ENCODE measurements at places on chromosomes 7 and 10.

GRCh38 chr7:91239171-91239604 lies 25.0 kb upstream of the FZD1 start:
- no peaks in the 10 kb centered on the region for H3K27me3 ChIP-seq
- no peaks in the 10 kb centered on the region for H3K36me3 ChIP-seq
- no peak overlapping the region for H3K27ac ChIP-seq
- no peak overlapping the region for H3K4me3 ChIP-seq
- H3K4me1 ChIP-seq, result no peaks in the 10 kb centered on the region

DNA sequence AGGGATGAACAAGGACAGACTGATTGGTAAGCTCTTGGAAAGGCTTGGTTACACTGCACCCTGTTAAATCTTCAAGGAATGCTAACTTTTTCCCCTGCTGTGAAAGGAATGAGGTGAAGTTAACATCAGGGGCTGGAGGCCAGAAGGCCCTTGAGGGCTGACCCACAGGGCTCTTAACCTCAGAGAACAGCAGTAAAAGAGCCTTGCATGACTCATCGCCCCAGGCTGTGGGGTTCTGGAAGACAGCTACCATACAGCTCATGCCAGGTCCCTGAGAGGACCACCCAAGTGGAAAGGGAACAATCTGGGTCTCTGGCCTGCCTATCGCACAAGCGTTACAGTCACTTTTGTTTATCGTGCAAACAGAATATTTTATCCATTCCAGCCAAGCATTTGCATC lies 54.4 kb downstream of the CYP2C9 start:
- no peak overlapping the region for H3K27ac ChIP-seq
- peak; percentile 11 for DNase-seq
- H3K36me3 ChIP-seq, result no peaks in the 10 kb centered on the region
- H3K27me3 ChIP-seq, result no peaks in the 10 kb centered on the region
- no peak overlapping the region for H3K4me3 ChIP-seq

DNA sequence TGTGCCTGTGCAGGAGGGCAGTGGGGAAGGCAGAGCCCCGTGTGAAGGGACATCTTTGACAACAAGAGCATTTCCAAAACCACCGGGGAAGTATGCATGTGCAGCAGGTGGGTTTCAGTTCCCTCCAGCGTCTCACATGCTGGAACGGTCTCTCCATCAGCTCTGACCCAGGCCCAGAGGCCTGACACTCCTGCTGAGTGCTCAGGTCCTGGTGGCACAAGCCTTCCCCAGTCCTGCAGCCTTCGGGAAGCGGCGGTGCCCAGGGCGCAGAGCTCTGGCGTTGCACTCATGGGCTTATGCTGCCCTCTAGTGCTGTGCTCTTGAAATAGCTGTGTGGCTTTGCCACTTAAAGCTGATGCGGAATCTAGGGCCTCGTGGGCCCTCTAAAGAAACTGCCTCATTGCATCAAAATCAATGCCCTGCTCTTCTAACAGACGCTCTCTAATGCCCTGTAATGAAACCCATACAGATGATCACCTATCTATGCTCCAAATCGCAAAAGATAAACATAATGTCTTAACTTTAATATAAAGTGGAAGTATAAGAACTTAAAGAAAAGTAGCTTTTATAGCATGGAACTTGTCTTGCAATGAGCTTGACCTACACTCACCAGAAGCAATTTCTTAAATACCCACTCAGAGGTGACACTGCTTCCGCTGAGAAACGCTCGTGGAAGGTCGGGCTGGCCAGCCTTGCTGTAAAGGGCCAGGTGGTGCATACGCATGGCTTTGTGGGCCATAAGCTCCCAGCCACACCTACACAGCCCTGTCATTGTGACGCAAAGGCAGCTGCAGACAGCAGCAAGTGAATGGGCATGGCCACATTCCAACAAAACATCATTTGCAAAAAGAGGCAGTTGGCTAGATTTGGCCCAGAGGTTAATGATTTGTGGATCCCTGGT lies 38.6 kb downstream of the CLRN3 start:
- H3K4me3 ChIP-seq, result no peak overlapping the region
- peak; percentile 87 for DNase-seq
- peaks cover 71% of the 10 kb centered on the region for H3K27me3 ChIP-seq
- H3K36me3 ChIP-seq, result no peaks in the 10 kb centered on the region
- peaks cover 20% of the 10 kb centered on the region for H3K4me1 ChIP-seq
- no peak overlapping the region for H3K27ac ChIP-seq

DNA sequence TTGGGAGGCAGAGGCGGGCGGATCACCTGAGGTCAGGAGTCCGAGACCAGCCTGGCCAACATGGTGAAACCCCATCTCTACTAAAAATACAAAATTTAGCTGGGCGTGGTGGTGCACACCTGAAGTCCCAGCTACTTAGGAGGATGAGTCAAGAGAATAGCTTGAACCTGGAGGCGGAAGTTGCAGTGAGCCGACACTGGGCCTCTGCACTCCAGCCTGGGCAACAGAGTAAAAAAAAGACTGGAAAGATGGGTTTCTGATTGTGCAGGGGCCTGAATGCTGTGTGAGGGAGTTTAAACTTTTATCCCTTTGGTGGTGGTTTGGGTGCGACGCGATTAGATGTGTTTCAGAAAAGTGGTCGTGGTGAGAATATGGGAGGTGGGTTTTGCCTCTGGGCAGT lies 1.8 kb downstream of the CHST12 start:
- no peak overlapping the region for H3K4me3 ChIP-seq
- DNase-seq, result no peak
- no peaks in the 10 kb centered on the region for H3K36me3 ChIP-seq
- no peaks in the 10 kb centered on the region for H3K27me3 ChIP-seq
- H3K4me1 ChIP-seq, result peaks cover 16% of the 10 kb centered on the region

GRCh38 chr10:1169981-1170866 lies 114.0 kb downstream of the WDR37 start:
- no peak overlapping the region for H3K4me3 ChIP-seq
- no peak overlapping the region for H3K27ac ChIP-seq
- no peaks in the 10 kb centered on the region for H3K4me1 ChIP-seq
- H3K36me3 ChIP-seq, result no peaks in the 10 kb centered on the region
- H3K27me3 ChIP-seq, result no peaks in the 10 kb centered on the region

- no peaks in the 10 kb centered on the region for H3K27me3 ChIP-seq
- H3K4me1 ChIP-seq, result no peaks in the 10 kb centered on the region
- DNase-seq, result no peak
- no peak overlapping the region for H3K4me3 ChIP-seq
- H3K36me3 ChIP-seq, result peaks cover 4% of the 10 kb centered on the region
Observed at GRCh38 chr7:33298848-33299247, 169.5 kb downstream of the BBS9 start.

- no peak overlapping the region for H3K27ac ChIP-seq
- DNase-seq, result peak; percentile 34
- no peaks in the 10 kb centered on the region for H3K36me3 ChIP-seq
- no peak overlapping the region for H3K4me3 ChIP-seq
- H3K27me3 ChIP-seq, result peaks cover 5% of the 10 kb centered on the region
Observed at GRCh38 chr7:72446591-72447462, 34.7 kb upstream of the CALN1 start.

GRCh38 chr10:132707776-132708171 lies 78.2 kb downstream of the NKX6-2 start:
- no peak overlapping the region for H3K4me3 ChIP-seq
- no peak for DNase-seq
- no peaks in the 10 kb centered on the region for H3K36me3 ChIP-seq
- peaks cover 20% of the 10 kb centered on the region for H3K27me3 ChIP-seq
- no peaks in the 10 kb centered on the region for H3K4me1 ChIP-seq

- H3K27me3 ChIP-seq, result no peaks in the 10 kb centered on the region
- no peaks in the 10 kb centered on the region for H3K36me3 ChIP-seq
- no peak for DNase-seq
- H3K4me3 ChIP-seq, result no peak overlapping the region
- H3K27ac ChIP-seq, result no peak overlapping the region
- no peaks in the 10 kb centered on the region for H3K4me1 ChIP-seq
Observed at GRCh38 chr7:125355899-125356298, 426.3 kb upstream of the POT1 start.

- DNase-seq, result no peak
- peaks cover 9% of the 10 kb centered on the region for H3K4me1 ChIP-seq
- H3K27ac ChIP-seq, result no peak overlapping the region
- no peak overlapping the region for H3K4me3 ChIP-seq
Observed at GRCh38 chr10:105188737-105189462, 547.8 kb downstream of the SORCS3 start.

GRCh38 chr10:71893920-71894319 lies 42.9 kb upstream of the PSAP start:
- no peak overlapping the region for H3K27ac ChIP-seq
- H3K36me3 ChIP-seq, result no peaks in the 10 kb centered on the region
- DNase-seq, result no peak
- H3K27me3 ChIP-seq, result peaks cover 16% of the 10 kb centered on the region
- H3K4me3 ChIP-seq, result no peak overlapping the region
- H3K4me1 ChIP-seq, result no peaks in the 10 kb centered on the region

DNA sequence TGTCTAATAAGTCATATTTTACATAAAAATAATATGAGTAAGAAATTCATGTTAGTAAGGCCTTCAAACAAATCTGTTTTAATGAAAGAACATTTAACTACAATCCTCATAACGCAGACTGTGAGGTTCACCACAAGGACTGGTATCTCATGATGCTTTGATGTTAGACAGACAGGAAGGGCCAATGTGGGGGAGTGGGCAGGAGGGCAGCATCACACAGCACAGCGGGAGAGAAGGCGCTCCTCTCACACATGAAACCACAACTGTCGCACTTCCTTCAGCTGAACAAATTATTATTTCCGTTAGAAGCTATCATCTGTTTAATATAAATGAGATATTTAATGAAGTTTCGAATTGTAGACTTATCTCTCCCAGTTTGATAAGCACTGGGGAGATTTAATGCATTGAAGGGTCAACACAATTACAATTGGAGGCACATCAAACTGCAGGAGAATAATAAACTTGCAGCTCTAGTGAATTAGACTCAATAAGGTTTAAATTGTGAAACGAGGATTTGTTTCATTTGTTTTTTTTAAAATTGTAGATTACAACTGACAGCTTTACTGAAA lies 466.1 kb downstream of the PARD3 start:
- no peaks in the 10 kb centered on the region for H3K36me3 ChIP-seq
- no peaks in the 10 kb centered on the region for H3K27me3 ChIP-seq
- H3K27ac ChIP-seq, result no peak overlapping the region
- no peak overlapping the region for H3K4me3 ChIP-seq
- peaks cover 3% of the 10 kb centered on the region for H3K4me1 ChIP-seq

- H3K27ac ChIP-seq, result no peak overlapping the region
- no peaks in the 10 kb centered on the region for H3K27me3 ChIP-seq
- peaks cover 19% of the 10 kb centered on the region for H3K4me1 ChIP-seq
- no peaks in the 10 kb centered on the region for H3K36me3 ChIP-seq
Observed at GRCh38 chr10:69492091-69492745, 41.0 kb downstream of the TSPAN15 start.

GRCh38 chr10:110211465-110211843 lies 4.0 kb downstream of the MXI1 start:
- peaks cover 73% of the 10 kb centered on the region for H3K27me3 ChIP-seq
- H3K36me3 ChIP-seq, result no peaks in the 10 kb centered on the region
- H3K27ac ChIP-seq, result no peak overlapping the region
- H3K4me3 ChIP-seq, result peak overlapping the region; percentile 84
- H3K4me1 ChIP-seq, result peaks cover 21% of the 10 kb centered on the region

- no peak overlapping the region for H3K4me3 ChIP-seq
- no peaks in the 10 kb centered on the region for H3K4me1 ChIP-seq
Observed at GRCh38 chr10:98486421-98486820, 39.7 kb upstream of the HPS1 start.

- H3K36me3 ChIP-seq, result no peaks in the 10 kb centered on the region
- no peak overlapping the region for H3K27ac ChIP-seq
- peaks cover 7% of the 10 kb centered on the region for H3K4me1 ChIP-seq
- H3K4me3 ChIP-seq, result no peak overlapping the region
Observed at GRCh38 chr7:71775648-71776047, 636.5 kb downstream of the CALN1 start.

- no peak for DNase-seq
- no peak overlapping the region for H3K4me3 ChIP-seq
- peaks cover 49% of the 10 kb centered on the region for H3K4me1 ChIP-seq
- H3K27ac ChIP-seq, result no peak overlapping the region
- H3K27me3 ChIP-seq, result no peaks in the 10 kb centered on the region
Observed at GRCh38 chr7:148395990-148396716, 194.4 kb upstream of the C7orf33 start.

GRCh38 chr7:42688056-42688371 lies 223.9 kb downstream of the C7orf25 start:
- no peaks in the 10 kb centered on the region for H3K36me3 ChIP-seq
- DNase-seq, result no peak
- H3K27ac ChIP-seq, result no peak overlapping the region
- peaks cover 39% of the 10 kb centered on the region for H3K4me1 ChIP-seq

DNA sequence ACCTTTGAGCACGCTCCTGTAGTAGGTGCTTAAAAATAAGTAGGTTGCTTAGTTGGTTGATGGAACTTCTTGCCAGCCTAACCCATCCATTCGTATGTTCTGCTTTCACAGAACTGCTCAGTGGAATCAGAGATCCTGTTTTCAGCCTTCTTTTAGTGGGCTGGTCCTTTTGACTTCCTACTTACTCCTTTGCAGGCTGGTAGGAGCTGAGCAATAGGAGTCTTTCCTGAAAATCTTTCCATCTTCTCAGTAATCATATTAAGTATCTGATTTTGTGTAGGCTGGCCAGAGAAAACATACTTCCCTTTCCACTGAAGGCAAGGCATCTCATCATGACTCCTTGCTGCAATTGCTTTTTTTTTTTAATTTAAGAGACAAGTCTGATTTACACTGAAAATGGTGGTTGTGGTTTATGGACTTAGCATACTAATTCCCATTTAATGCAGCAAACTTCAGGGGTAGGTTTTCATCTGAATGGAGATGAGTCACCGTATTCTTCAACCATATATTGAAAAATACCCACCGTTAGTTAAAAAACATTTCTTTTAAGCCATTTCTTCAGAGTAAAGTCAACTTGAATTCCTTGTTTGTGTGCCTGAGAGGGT lies 208.0 kb downstream of the ZNF365 start:
- H3K27me3 ChIP-seq, result no peaks in the 10 kb centered on the region
- H3K4me3 ChIP-seq, result no peak overlapping the region
- no peaks in the 10 kb centered on the region for H3K36me3 ChIP-seq
- H3K27ac ChIP-seq, result no peak overlapping the region

DNA sequence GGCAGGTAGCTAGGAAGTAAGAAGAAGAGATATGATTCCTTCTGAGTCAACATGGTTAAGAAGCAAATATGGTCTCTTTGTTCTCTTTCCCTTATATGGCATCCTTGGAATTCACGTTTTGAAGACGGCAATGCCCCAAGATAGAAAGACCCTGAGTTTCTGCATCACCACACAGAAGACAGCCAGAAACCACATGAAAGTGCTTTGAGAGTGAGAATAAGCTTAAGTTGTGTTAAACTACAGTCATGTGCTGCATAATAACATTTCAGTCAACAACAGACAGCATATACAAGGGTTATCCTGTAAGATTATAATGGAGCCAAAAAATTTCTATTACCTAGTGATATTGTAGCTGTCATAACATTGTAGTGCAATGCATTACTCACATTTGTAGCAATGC lies 89.9 kb upstream of the STEAP1 start:
- no peaks in the 10 kb centered on the region for H3K36me3 ChIP-seq
- DNase-seq, result no peak
- H3K4me1 ChIP-seq, result no peaks in the 10 kb centered on the region
- H3K4me3 ChIP-seq, result no peak overlapping the region
- no peak overlapping the region for H3K27ac ChIP-seq

- DNase-seq, result no peak
- peaks cover 6% of the 10 kb centered on the region for H3K4me1 ChIP-seq
- no peaks in the 10 kb centered on the region for H3K27me3 ChIP-seq
- no peak overlapping the region for H3K4me3 ChIP-seq
Observed at GRCh38 chr10:31804352-31804810, 124.2 kb downstream of the ARHGAP12 start.

- no peaks in the 10 kb centered on the region for H3K36me3 ChIP-seq
- H3K27ac ChIP-seq, result no peak overlapping the region
- DNase-seq, result no peak
- H3K4me1 ChIP-seq, result no peaks in the 10 kb centered on the region
Observed at GRCh38 chr7:135964791-135965190, 12.4 kb downstream of the MTPN start.

- no peaks in the 10 kb centered on the region for H3K27me3 ChIP-seq
- H3K27ac ChIP-seq, result no peak overlapping the region
- H3K4me1 ChIP-seq, result no peaks in the 10 kb centered on the region
- no peak overlapping the region for H3K4me3 ChIP-seq
- DNase-seq, result no peak
Observed at GRCh38 chr10:74610299-74610698, 216.1 kb upstream of the KAT6B start.

Measured in neural progenitor cell (in vitro differentiated cells).